ENCODE measurements at places on chromosomes 11 and 22.

DNA sequence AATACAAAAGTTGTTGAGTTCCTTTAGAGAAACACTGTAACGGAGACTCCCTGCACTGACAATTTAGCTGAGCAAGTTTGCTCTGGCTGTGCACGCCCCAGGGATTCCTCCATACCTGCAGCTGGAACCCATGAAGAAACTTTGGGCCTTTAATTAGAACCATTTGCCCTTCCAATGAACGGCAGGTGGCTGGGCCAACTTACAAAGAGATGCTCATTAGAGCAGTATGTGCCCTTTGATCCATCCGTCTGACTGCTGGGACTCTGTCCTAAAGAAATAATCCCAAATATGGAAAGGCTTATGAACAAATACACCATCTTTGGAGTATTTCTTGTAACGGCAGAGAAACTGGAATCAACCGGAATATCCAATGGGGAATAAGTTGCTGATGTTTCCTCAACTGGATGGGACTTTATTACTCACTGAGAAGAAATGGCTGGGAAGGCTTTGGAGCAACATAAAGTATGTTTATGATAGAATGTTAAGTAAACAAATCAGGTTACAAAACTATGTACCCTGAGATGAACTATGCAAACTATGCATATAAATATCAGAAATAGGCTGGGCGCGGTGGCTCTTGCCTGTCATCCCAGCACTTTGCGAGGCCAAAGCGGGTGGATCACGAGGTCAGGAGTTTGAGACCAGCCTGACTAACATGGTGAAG is 24.4 kb upstream of the FBLN1 start:
- no peak for DNase-seq

DNA sequence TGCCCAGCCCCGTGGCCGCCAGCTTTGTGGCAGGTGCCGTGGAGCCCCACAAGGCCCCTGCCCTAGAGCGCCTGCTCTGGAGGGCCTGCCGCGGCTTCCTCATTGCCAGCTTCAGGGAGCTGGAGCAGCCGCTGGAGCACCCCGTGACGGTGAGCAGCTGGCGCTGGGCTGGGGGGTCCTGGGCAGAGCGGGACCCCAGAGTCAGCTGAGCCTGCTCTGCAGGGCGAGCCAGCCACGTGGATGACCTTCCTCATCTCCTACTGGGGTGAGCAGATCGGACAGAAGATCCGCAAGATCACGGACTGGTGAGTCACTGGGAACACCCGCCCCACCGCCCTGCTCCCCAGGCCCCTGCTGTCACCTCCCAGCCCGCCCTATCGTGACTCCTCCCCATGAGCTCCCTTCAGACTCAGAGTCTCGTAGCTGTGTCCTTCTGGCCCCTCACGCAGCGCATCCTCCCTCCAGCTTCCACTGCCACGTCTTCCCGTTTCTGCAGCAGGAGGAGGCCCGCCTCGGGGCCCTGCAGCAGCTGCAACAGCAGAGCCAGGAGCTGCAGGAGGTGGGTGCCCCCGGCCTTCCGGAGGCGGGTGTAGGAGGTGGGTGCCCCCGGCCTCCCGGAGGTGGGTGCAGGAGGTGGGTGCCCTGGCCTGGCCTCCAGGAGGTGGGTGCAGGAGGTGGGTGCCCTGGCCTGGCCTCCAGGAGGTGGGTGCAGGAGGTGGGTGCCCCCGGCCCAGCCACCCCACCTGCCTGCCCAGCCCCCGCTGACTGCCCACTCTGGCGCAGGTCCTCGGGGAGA is 4.7 kb downstream of the TCIRG1 start:
- DNase-seq: no peak

- peak; percentile 9 for DNase-seq
These were observed 111.8 kb downstream of the CTTN start for GRCh38 chr11:70510106-70510505.

DNA sequence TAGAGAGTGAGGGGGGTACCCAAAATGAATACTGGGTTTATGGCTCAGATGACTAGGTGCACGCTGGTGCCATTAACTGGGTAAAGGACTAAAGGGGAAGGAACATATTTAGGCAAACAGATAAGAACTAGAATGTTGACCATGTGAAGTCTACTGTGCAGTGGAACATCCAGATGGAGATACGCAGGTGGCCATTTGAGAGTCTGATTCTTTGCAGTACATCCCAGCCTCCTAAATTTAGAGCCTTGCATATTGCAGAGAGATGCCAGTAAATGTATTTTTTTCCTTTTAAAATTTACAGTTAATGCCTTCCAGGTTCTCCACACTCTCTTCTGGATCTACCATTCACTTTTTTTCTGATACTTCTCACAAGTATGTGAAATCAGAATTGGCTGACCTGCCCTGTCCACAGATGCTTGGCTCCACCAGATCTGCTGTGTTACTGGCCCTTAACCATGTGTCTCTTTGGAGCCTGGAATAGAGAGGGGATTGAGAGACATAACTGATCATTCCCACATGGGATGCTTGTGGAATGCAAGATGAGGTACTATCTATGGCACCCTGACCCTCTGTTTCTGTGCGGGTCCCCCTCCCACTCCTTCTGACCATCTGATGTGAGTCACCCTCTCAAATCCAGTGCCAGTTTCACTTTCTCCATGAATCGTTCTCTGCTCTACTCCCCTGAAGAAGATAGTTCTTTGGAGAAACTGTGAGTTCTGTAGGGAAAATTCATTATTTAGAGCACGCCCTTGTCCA is 77.0 kb upstream of the NCAM1 start:
- DNase-seq: peak; percentile 60

GRCh38 chr11:11306855-11307254 is 46.2 kb downstream of the CSNK2A3 start:
- no peak for DNase-seq

DNA sequence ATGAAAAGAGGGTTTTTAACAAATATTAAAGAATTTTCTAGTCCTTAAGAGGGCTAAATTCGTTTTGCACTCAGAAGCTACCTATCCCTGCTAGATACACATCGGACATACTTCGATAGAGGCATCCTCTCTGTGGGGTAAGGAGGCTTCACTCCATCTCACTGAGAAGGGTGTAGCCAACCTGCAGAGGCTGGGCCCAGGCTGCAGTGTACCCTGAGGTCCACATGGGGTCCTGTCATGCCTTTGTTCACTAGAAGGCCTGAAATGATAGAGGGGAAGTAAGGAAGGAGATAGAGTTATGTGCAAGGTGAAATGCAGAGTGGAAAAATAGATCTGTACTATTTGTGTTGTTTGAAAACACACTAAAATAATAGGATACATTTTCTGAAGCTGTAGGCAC is 45.6 kb downstream of the IGSF9B start:
- DNase-seq: no peak

- no peak for DNase-seq
These were observed 23.2 kb downstream of the TNRC6B start for GRCh38 chr22:40200795-40201530.

DNA sequence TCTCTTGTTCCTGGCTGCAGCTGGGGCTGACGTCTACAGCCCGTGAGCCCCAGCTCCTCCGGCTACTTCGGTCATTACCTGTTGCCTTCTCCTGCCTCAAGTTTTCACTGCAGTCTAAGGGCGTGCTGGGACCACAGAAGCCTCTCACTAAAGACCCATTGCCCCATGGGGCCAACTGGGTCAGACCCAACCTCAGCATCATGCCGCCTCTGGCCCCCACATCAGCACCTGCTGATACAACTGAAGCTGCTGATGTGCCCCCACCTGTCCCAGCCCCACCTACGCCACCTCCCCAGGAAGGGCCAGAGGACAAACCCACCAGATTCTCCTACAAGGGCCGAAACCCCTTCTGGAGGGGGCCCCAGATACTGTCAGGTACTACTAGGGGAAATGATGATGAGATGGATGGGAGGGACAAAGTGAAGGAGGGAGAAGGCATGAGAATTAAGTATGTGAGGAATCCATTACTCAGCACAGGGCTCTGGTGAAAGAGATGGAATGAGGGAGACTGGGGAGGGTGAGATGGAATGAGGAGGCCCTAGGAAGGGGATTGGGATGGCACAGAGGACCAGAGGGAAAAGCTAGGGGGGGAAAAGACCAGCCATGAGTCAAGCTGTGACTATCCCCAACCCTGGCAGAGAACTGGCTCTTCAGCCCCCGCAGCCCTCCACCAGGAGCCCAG is 5.1 kb downstream of the C11orf42 start:
- no peak for DNase-seq

GRCh38 chr22:48760481-48761390 is 1066.9 kb downstream of the BRD1 start:
- DNase-seq: no peak

Measured in G401 (cell line).